ENCODE measurements at places on chromosomes 6 and 20.

GRCh38 chr20:58698741-58699622 is 6.4 kb downstream of the NPEPL1 start:
- DNase-seq, result no peak

GRCh38 chr6:45795678-45796077 is 220.0 kb downstream of the CLIC5 start:
- no peak for DNase-seq

DNA sequence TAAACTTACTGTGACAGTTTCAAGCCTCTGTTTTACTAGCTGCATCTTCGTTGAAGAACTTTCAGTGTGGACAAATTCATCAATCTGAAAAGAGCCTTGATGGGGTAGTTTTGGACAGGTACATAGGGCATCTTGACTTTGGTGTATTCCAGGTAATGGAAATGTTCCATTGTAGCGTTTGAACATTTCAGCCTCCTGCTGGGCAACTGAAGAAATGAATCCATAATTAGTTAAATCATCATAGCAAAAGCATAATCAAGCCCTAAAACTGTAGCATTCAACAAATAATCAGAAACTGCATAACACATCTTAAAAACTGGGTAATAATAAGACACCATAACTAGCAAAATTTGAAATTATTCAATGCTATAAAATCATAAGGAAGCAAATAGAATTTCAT is 86.2 kb downstream of the AHI1 start:
- no peak for DNase-seq

DNA sequence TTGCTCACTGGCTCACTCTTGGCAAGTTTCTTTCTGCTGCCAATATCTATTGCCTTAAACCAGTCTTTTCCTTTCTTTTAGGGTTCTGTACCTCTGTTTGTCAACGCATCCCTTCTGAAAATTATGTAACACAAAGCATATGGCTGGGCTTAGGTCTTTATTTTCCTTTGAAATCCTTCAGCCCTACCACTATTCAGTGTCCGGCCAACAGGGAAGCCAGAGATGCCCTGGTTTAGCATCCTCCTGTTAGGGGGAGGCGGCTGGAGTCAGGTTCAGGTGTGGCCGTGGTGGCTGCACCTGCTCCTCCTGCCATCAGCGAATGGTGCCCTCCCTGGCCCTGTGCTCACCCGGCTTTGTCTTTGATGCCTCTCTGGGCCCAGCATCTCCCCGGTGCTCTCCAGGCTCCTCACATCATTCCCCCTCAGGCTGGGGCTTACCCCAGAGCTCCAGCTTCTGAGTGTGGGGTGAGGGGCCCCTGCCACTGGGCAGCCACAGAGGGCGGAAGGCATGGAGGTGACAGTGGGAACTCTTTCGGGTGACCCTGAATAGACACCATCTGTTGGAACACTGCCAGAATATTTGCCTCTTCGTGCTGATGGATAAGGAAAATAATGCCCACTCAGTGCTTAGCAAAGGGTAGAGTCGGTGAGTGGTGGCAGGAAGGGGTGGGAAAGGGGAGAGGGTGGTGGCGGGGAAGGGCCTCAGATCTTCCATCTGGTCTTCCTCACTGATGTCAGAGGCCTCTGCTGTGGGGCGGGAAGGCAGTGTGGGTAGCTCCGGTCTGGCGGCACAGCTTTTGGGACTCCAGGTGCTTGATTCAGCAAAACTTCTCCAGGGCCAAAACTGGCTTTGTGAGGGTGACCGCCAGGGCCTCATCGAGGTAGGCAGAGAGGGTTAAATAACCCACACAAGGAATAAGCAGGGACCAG is 97.2 kb downstream of the DACT2 start:
- DNase-seq, result no peak

- DNase-seq, result no peak
Measured at GRCh38 chr6:89098461-89098860, 17.9 kb downstream of the PNRC1 start.

GRCh38 chr6:4358414-4359107 is 223.2 kb upstream of the ECI2 start:
- DNase-seq, result peak; percentile 92

DNA sequence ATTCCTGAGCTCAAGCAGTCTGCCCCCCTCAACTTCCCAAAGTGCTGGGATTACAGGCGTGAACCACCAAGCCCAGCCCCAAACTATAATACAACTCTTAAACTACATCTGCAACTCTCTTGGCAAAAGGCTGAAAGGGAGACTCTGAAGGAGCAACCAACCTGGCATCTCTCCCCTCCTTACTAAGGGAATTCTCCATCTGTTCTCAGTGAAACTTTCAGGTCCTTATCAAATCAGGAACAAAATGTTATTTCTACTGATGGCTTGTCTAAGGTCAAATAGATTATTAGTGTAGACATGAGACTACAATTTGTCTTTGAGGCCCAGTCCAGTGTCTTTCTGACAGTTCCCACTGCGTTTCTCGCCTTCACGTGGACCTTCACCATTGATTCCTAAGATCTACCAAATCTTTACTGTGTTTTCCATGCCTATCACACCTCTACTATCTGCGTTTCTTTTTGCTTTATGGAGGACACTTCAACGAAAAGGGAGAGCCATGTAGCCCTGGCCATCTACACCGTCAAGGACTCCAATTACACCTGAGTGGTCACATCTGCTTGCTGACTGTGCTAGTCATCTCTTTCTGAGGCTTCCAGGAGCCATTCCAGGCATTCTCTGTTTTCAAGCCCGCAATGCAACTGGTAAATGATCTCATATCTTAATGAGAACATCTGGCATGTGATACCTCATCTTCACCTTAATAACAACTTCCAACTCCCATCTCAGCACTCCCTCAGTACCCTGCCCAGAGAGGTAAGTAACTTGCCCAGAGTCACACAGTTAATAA is 405.7 kb upstream of the CITED2 start:
- no peak for DNase-seq

DNA sequence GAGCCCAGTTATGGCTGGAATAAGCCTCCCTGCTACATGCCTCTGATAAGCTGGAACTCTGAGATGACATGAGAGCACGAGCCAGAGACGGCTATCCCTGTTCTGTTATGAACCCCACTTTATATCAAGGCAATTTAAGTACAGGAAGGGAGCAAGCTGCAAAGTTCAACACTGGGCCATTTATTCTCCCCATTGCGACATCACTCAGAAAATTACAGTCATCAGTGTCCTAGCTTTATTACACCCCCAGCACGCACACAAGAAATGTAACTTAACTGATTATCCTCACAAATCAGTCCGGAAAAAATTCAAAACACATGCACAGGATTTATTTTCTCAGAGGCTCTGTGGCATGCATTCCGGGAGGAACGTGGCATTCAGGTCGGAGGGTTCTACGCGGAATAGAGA is 125.3 kb upstream of the SLC2A12 start:
- no peak for DNase-seq

DNA sequence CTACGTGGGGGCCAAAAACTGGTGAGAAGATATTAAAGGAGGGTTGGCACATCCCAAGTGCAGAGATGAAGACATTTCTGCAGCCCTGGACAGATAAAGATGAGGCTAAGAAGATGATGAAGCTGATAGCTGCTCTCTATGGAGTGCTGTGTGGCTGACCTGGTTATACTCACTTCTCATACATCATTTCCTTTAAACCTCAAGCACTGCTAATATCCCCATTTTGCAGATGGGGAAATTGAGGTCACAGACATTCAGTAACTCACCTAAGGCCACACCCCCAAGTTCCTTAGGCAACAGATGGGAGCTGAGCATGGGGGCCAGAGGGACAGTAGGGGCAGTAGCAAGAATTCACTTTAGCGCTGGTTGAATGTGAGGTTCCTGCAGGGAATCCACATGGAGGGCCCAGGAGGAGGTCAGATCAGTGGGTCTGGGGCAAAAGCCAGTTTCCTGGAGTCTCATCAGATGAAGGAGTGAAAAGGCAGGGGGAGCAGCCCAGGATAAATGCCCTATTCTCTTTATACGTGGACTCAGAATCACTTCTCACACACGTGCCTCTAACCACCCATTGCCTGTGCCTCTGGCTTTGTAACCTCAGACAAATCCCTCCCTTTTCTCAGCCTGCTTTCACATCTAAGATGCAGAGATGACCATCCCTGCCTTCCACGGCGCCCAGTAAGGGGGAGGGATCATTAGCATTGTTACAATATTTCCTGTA is 125.8 kb downstream of the NFATC2 start:
- DNase-seq, result no peak

GRCh38 chr6:11538052-11538818 is 686 bp downstream of the TMEM170B start:
- no peak for DNase-seq

DNA sequence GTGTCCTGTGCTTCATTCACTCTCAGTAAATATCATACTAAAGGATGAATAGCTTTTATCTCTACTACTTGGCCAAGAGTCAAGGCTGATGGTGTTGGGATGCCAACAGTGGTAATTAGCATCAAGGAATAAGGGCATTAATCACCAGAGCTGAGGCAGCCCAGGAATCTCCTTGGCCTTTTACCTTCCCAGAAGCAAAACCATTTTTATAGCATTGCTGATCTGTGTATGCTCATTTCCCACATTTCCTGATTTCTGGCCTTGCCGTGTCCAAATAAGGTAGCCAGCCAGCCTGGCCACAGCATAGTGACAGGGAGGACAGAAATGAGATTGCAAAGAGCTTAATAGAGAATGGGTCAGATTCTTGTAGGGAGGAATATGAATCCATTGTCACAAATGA is 76.7 kb upstream of the FOXO3 start:
- DNase-seq, result no peak

DNA sequence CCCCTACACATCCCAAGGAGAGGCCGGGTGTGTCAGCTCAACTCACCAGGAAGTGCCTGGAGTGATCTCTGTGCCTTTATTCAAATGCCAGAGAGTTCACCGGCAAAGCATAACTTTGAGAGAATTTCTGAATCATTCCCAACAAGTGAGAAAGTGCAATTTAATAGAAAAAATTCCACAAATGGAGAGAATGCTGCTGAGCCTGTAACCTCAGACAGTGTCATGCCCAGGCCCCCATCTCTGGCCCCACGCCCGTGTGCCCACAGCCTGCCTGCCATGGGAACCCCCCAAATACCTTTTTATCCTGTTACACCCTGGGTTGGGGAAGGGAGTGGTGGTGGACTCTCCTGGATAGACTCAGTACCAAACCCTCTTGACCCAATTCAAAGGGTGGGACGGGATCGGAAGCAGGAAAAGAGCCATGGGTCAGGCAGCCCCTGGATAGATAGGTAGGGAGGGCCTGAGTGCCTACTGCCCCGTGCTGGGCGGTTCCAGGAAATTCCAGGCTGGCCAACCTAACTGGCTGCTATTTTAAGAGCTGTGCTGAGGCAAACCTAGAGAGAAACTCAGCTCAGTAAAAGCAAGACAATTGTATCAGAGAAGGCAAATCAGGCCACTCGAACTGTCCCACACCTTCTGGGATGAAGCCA is 179.0 kb upstream of the FOXA2 start:
- no peak for DNase-seq

DNA sequence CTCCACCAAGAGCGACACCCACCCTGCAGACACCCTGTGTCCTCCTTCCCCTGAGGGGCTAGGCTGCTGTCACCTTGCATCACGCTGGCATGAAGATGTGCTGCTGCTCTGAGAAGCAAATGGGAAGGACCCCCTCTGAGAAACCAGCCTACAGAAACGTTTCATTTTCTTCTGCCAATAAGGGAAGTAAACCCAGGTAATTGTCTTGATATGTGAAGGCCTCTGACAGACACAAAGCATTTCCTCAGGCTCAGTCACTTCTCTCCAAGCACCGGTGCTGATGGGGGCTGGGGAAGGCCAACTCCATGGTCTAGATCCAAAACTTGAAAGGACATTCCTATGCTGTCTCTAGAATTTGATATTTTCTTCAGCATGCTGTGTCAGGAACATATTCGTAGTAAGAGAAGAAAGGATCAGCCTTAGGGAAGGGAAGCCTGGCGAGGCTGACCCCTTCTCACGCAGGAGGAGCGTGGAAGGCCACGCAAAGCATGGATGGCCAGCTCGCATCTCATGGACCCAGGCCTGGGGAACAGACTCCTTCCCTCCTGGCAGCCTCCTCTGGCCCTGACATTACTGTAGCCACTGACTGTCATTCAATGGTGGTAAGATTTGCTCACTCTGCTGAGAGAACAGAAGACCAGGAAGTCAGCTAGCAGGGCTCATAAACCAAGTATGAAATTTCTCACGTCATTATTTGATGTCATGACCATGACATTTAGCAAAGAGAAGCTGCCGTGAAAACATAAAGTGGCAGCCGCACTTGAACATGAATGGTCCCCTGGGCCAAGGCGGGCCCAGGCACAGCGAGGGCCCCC is 20.4 kb downstream of the ACSS1 start:
- no peak for DNase-seq

DNA sequence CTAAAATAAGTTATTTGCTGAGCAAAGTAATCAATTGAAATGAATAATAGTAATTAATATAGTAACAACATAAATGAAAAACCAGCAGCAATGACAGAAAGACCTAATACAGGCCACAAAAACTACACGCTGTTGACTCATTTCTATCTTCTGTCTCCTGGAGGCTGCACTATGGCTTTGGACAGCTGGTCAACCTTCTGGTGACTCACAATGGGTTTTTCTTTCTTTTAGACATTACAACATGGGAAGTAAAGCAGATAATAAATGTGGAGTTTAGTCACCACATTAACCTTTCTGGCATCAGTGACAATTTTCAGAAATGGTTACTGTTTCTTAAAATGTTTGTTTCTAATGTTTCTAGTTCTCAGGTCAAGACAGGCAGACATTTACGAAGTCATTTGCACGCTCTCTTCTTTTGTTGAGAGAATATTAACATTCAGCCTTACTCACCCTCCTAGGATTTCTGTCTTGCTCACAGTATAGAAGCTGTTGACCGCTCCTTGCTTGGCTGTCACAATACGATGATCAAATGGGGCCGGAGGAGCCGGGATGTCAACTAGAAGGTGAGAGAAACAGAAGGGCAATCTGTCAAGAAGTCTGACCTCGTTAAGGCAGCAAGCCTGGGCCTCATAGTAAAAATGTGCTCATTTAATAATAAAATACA is 62.2 kb downstream of the MYLK4 start:
- peak; percentile 27 for DNase-seq

GRCh38 chr6:75283907-75284631 is 523 bp downstream of the TMEM30A start:
- no peak for DNase-seq

GRCh38 chr6:39339868-39340550 is 17.5 kb upstream of the KCNK16 start:
- DNase-seq, result no peak

GRCh38 chr6:136772685-136773472 is 19.4 kb downstream of the MAP3K5 start:
- no peak for DNase-seq

DNA sequence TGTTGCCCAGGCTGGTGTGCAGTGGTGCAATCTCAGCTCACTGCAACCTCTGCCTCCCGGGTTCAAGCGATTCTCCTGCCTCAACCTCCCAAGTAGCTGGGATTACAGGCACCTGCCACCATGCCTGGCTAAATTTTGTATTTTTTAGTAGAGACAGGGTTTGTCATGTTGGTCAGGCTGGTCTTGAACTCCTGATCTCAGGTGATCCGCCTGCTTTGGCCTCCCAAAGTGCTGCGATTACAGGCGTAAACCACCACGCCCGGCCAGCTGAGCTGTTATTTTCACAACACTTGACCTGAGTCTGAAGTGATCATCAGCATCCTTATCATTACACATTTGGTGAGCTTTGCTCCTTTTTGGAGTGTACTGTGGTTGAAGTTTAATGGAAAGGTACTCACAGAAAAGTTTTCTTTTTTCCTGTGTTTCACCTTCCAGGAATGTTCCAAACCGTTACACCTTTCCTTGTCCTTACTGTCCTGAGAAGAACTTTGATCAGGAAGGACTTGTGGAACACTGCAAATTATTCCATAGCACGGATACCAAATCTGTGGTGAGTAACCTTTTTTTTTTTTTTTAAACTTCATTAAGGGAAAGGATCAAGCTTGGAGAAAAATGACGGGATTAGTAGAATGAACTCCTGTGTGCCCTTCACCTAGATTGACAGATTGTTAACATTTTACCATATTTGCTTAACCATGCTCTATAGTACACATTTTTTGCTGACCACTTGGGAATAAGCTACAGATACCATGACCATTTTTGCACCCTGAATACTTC is 9.7 kb downstream of the RNF114 start:
- DNase-seq, result no peak
